ENCODE measurements at places on chromosomes 2 and 18.

- no peak for DNase-seq
Observed at GRCh38 chr2:220999356-220999755, 572.7 kb downstream of the EPHA4 start.

DNA sequence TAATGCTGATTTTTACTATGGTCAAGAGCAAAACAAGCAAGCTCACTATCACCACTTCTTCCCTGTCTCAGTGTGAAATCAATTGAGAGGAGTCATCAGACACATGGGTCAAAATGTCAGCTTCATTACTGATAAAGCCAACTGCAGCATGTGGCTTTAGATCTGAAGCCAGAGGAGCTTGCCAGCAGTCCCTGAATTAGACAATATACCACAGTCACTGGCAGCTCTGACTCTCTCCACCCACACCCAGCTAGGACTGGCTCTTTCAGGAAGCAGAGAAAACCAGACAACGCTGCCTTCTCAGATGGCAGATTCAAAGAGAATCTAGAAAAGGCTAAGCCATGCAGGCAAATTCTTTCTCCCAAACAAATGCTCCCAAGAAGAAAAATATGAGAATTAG lies 20.0 kb upstream of the ASB18 start:
- no peak for DNase-seq

DNA sequence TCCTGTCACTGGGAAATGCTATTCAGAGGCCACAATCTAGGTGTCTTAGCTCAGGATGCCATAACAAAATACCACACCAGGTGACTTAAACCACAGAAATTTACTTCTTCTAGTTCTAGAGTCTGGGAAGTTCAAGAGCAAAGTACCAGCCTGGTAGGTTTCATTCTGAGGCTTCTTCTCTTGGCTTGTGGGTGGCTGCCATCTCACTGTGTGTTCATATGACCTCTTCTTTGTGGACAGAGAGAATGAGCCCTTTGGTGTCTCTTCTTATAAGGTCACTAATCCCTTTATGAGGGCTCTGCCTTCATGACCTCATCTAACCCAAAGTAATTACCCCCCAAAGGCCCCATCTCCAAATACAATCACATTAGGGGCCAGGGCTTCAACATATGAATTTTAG lies 57.3 kb downstream of the RHOB start:
- no peak for DNase-seq

DNA sequence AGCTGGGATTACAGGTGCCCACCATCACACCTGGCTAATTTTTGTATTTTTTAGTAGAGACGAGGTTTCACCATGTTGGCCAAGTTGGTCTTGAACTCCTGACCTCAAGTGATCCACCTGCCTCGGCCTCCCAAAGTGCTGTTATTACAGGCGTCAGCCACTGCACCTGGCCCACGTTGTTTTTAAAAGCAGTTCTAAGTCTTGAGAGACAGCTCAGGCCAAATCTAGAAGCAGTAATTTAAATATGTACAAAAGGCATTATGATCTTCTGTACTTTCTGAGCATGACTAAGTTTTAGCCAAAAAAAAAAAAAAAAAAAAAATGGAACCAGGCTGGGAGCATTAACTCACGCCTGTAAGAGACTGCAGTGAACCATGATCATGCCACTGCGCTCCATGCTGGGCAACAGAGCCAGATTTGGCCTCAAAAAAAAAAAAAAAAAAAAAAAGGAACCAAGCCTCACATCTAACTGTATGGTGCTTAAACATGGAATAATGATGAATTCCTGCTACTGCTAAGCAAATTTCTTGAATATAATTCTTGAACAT lies 4.0 kb downstream of the ABHD3 start:
- DNase-seq: no peak

- DNase-seq: no peak
Observed at GRCh38 chr2:222960126-222960525, 91.9 kb upstream of the KCNE4 start.

DNA sequence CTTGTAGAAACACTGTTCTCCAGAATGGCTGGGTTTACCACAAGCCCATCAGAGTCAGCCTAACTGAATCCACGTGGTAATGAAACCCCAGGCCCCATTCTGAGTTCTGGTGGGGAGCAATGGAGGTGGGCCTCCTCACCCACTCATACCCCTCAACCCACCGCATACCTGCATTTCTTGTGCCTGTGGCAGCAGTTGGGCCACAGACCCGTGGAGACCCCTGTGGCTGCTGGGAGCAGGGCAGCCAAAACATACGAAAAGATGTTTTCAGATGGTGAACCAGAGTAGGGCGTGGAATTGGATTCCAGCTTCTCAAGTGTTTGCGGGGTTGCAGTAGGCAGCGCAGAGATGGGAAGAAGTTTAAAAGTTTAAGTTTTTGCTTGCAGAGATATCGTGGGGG lies 51.0 kb downstream of the ITGA6 start:
- DNase-seq: no peak

GRCh38 chr2:110674620-110675555 lies 3.0 kb downstream of the BUB1 start:
- DNase-seq: peak; percentile 66

DNA sequence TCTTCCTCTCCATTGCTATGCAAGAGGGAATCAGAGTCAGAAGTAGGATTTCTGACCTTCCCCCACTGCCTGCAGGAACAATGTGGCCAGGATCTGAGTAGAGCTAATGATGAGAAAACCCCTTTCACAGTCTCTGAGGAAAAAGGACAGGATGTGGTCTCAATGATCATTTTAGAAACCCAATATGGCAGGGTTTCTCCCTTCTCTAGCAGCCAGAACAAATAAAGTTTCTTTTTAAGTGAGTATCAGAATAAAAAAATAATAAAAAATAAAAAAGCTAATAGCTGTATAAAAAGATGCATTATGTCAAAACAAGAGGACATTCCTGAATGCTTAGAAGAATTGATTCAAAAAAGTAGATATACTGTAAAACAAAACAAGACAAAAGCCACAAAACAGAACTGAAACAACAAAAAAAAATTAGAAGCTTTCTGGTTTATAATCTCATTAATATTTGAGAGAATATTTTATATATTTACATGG lies 1124.9 kb upstream of the ZEB2 start:
- DNase-seq: no peak

- peak; percentile 34 for DNase-seq
Observed at GRCh38 chr18:28176948-28177827, at the start of gene CDH2. Gene CDH2, minus strand, starts transcription at chr18:28177130. Its CDS starts 108 bp downstream, at chr18:28177022.

- DNase-seq: no peak
Observed at GRCh38 chr2:9918275-9918674, 33.2 kb upstream of the GRHL1 start.

DNA sequence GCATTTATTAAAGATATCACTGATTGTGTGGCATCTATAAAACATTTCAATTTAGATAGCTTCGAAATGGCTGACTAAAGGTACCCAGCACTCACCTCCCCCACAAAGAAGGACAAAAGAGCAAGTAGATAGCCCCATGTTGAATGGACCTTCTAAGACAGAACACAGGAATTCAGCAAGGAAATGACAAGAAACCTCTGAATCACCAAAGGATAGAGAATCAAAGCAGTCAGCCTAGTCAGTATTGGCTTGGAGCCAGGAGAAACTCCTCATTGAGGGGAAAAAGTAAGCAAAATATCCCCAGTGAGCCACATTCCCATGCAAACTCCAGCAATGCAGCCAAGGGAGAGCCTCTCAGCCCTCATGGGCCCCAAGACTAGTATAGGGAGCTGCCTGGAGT lies 113.7 kb downstream of the BARD1 start:
- DNase-seq: no peak

GRCh38 chr2:171365232-171365631 lies 68.6 kb downstream of the METTL8 start:
- DNase-seq: no peak

DNA sequence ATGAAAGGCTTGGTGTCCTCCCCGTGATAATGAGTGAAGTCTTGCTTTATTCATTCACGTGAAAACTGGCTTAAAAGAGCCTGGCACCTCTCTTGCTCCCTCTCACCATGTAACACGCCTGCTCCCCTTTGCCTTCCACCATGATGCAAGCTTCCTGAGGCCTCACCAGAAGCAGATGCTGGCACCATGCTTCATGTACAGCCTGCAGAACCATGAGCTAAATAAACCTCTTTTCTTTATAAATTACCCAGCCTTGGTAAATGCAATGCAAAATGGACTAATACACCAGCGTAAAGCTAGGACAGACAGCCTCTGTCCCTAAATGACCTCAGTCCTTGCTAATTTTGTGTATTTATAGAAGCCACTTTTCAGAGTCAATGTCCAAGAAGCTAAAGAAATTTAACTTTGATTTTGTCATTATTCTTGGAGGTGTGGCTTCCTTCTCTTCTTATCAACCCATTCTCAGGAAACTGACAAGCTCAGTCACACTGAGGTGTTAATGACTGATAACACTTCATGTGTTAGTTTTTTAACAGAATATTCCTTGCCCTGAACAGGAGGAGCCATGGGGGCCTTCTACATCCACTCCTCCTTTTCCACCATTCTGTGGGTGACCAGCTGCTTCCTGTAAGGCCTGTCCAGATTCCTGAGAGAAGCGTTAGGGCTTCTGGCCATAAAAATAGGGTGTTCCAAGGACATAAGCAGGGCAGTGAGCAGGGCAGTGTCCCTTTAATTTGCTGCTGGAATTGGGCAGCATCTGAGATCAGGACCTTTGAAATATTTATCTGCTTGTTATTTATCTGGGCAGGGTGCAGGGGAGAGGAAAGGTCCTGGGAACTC lies 38.0 kb upstream of the EPAS1 start:
- DNase-seq: no peak

- DNase-seq: peak; percentile 46
Observed at GRCh38 chr2:45968946-45969584, 317.6 kb downstream of the PRKCE start.

DNA sequence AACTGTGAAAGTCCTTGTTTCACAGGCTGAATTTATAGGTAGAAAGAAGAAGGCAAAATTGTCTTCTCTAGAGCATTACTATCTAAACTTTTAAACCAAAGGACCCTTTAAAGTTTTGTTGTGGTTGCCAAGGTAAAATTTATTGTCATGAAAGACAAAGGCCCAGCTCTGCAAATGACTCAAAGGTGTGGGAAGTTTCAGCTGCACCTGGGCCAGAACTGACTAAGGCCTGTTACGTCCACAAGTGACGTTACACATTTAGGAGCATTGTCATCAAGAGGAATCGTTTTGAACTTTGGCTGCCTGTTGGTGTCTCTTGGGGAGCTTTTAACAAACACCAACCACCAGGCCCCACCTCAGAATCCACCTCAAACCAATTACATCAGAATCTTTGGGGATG lies 8.1 kb upstream of the DSC3 start:
- no peak for DNase-seq

- peak; percentile 33 for DNase-seq
Observed at GRCh38 chr2:131724019-131724418, 196.3 kb downstream of the CCDC74A start.

GRCh38 chr2:230267059-230267458 lies 41.5 kb downstream of the SP140 start:
- DNase-seq: no peak

DNA sequence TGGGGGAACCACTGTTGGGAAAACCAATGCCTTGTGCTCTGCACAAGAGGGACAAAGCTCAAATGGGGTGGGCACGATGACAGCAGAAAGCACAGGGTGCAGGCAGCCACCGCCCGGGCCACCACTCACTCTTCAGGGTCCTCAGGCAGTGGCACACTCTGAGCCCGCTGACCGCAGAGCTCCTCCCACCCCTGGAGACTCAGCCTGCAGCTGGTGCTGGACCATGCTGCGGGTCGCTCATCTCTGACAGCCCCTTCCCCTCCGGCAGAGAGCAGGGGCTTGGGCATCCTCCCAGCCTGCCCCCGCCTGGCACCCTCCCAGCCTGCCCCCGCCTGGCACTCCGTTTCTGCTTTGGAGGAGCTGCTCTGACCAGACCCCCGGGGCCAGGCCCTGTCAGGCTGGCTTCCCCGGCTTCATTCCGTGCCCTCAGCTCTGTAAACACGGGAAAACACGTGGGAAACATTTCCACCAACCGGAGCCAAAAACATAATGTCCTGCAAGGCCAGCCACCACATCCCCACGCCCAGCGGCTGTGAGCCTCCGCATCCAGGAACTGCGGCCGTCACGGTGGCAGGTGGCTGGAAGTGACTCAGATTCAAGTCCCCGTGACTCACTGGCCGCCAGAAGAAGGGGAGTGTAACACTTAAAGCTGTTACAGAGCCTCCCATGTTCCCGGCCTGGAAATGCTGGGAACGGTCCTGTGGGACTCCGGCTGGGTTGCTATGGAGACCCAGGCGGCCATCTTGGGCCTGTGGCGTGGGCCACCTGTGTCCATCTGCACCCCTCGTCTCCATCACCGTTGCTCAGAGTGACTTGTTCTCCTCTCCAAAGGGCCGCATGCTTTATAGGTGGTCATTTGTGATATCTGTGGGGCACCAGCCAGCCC lies 6.8 kb upstream of the SNED1 start:
- DNase-seq: peak; percentile 62

DNA sequence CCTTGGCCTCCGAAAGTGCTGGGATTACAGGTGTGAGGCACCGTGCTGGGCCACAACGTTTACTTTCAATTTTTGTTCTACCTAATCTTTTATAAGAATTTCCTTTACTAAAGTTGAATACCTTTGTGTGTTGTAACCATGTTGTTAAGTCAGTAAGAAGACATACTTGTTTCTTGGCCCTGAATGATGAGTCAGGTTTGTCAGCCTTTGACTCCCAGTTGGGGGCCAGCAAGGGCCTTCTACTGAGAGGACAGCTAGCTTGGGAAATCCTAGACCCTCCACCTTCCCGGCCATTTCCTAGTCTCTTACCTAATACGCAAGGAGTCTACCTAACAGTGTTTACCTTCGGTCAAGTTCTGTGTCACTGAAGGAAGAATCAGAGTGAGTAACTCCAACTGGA lies 22.7 kb downstream of the MTHFD2 start:
- DNase-seq: no peak

- DNase-seq: no peak
Observed at GRCh38 chr2:47193607-47194006, 38.5 kb upstream of the STPG4 start.

DNA sequence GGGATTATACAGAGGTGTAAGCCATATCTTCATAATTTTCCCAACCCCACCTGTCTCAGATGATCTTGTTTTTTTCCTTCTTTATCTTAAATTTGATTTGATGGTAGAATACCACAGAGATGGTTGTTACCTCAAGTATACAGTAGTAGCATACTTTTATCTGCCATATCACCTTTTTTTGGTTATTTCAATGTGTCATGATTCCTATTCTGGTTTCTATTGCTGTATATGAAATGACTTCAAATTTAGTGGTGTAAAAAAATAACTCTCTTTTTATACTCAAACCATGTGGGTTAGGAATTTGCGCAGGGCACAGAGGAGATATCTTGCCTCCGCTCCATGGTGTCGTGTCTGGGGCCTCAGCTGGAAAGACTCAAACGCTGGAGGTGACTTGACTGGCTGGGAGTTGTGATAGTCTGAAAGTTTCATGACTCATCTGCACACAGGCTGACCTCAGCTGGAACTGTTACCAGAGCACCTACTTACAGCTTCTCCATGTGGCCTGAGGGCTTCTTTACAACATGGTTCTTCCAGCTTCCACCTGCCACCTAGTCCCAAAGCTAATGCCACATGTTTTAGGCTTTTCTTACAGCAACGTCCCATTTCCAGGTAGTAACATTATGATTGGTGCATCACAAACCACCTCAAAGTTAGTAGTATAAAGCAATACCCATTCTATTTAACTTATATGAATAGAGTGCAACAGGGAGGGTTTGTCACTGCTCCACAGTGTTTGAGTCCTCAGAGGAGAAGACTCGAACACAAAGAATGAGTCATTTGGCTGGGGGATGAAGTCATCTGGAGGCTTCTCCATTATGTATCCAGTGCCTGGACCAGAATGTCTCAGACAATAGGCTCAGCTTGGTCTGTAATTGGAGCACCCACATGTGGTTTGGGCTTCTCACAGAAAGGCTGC lies 82.3 kb upstream of the XPO1 start:
- no peak for DNase-seq

Measured in thyroid gland (tissue), 4 donors.